ENCODE measurements at places on chromosomes 5 and 9. TPM values are rescaled to one million over a fixed set of nuclear protein-coding genes. Genes with fewer than 3 reads are reported as not detected.

FBP2 gene
- not detected for total RNA-seq

SHISAL2B gene
- not detected for total RNA-seq

C9orf153 gene
- total RNA-seq = 0.40 TPM

- no peak for DNase-seq
- H3K36me3 ChIP-seq = no peaks in the 10 kb centered on the region
- H3K27ac ChIP-seq = peak overlapping the region; percentile 23
Measured at GRCh38 chr9:99056886-99057664, 47.8 kb upstream of the TGFBR1 start.

IFNA2 gene
- not detected for total RNA-seq

OR1J2 gene
- total RNA-seq = not detected

LRRC19 gene
- total RNA-seq = not detected

GRCh38 chr5:172313915-172314314, 30.4 kb upstream of the UBTD2 start:
- H3K27ac ChIP-seq = no peak overlapping the region
- H3K4me1 ChIP-seq = peaks cover 2% of the 10 kb centered on the region
- no peak for DNase-seq
- no peak overlapping the region for H3K4me3 ChIP-seq

- H3K27ac ChIP-seq = no peak overlapping the region
- no peak overlapping the region for H3K4me3 ChIP-seq
- no peak for DNase-seq
- peaks cover 17% of the 10 kb centered on the region for H3K36me3 ChIP-seq
- H3K4me1 ChIP-seq = peaks cover 10% of the 10 kb centered on the region
Measured at GRCh38 chr5:131640043-131640856, 5.2 kb upstream of the RAPGEF6 start.

PTPRD gene
- total RNA-seq = 4.4 TPM

DNA sequence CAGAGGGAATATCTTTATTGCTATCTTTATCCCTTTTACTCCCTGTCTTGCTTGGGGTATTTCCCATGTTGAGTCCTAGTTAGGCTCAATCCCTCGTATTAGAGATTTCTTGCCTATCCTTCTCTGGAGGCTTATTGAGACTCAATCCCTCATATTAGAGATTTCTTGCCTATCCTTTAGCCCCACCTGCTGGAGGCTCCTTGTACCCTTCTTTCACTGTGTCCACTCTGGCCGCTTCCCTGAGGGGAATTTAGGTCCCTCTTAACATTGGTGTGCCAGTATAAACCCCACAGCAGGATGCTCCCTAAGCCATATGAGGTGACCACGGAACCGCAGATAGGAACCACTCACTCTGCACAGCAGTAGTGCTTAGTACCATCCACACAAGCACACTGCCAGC, 110.7 kb upstream of the MAMDC2 start:
- no peaks in the 10 kb centered on the region for H3K36me3 ChIP-seq
- H3K27ac ChIP-seq = no peak overlapping the region
- no peak overlapping the region for H3K4me3 ChIP-seq
- DNase-seq = no peak

DNA sequence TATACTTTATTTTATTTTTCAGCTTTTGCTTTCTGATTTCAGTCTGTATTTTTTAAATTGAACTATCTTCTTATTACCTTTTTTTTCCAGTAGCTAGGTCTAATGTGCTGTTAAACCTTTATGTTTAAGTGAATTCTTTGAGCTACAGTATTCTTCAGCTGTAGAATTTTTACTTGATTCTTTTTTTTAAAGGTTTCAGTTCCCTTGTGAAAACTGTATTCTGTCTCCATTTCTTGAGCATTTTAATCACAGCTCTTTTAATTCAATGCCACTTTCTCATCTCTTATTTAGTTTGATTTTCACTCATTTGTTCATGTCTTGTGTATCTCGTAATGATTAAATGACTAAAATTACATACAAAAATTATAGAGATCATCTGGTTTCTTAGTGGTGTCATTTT, 233.8 kb downstream of the MTRR start:
- no peak overlapping the region for H3K4me3 ChIP-seq
- no peaks in the 10 kb centered on the region for H3K4me1 ChIP-seq
- H3K27me3 ChIP-seq = peaks cover 2% of the 10 kb centered on the region
- DNase-seq = no peak

DNA sequence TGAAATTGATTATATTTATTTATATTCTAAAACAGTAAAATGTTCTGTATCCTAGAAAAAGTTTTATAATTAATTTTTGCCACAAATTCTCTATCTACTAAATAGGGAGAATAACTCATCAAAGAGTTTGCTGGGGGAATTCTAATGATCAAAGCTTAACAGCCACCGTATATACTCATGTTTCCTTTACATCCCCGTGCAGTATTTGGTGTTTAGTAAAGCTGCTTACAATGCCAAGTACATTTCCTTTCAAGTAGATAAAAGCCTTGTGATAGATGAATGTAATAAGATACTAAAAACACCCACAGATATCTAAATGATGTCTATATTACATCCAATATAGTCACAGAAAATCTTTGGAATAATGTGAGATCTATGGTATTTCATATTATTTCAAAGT, 312.2 kb downstream of the HCN1 start:
- no peaks in the 10 kb centered on the region for H3K36me3 ChIP-seq
- DNase-seq = no peak
- H3K27me3 ChIP-seq = no peaks in the 10 kb centered on the region
- no peak overlapping the region for H3K4me3 ChIP-seq

- H3K27me3 ChIP-seq = no peaks in the 10 kb centered on the region
- H3K36me3 ChIP-seq = peaks cover 1% of the 10 kb centered on the region
- H3K4me1 ChIP-seq = peaks cover 29% of the 10 kb centered on the region
Measured at GRCh38 chr9:717722-718121, 123.8 kb upstream of the DMRT1 start.

DNA sequence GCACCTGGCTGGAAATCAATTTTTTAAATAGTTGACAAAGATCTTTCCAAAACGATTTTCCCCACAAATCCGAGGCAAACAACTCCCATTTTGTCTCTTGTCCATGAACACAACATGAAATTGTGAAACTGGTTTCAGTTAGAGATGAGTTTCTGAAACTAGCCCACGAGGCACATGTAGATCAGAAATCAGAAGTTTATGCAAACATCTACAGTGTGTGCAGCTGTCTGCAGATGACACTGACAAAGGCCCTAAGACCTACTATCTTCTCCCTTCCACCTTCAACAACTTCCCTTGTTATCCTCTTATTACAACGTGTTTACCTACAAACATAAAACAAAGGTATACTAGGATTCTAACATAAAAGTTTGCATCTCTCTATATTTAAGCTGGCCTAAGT, 183.3 kb downstream of the DIRAS2 start:
- H3K4me1 ChIP-seq = peaks cover 26% of the 10 kb centered on the region
- no peak for DNase-seq
- H3K4me3 ChIP-seq = no peak overlapping the region
- no peaks in the 10 kb centered on the region for H3K27me3 ChIP-seq
- no peaks in the 10 kb centered on the region for H3K36me3 ChIP-seq

GRCh38 chr5:133753856-133754255, 141.5 kb upstream of the FSTL4 start:
- H3K36me3 ChIP-seq = no peaks in the 10 kb centered on the region
- H3K27me3 ChIP-seq = no peaks in the 10 kb centered on the region
- H3K27ac ChIP-seq = no peak overlapping the region
- peaks cover 12% of the 10 kb centered on the region for H3K4me1 ChIP-seq
- peak; percentile 64 for DNase-seq

GRM6 gene
- not detected for total RNA-seq

- no peak overlapping the region for H3K27ac ChIP-seq
- no peak for DNase-seq
- peaks cover 37% of the 10 kb centered on the region for H3K27me3 ChIP-seq
Measured at GRCh38 chr9:134899168-134899567, 18.5 kb downstream of the FCN1 start.

GRCh38 chr5:28281351-28281750, 1243.0 kb upstream of the CDH9 start:
- no peak overlapping the region for H3K27ac ChIP-seq
- DNase-seq = no peak
- H3K4me1 ChIP-seq = peaks cover 8% of the 10 kb centered on the region
- H3K36me3 ChIP-seq = no peaks in the 10 kb centered on the region

DNA sequence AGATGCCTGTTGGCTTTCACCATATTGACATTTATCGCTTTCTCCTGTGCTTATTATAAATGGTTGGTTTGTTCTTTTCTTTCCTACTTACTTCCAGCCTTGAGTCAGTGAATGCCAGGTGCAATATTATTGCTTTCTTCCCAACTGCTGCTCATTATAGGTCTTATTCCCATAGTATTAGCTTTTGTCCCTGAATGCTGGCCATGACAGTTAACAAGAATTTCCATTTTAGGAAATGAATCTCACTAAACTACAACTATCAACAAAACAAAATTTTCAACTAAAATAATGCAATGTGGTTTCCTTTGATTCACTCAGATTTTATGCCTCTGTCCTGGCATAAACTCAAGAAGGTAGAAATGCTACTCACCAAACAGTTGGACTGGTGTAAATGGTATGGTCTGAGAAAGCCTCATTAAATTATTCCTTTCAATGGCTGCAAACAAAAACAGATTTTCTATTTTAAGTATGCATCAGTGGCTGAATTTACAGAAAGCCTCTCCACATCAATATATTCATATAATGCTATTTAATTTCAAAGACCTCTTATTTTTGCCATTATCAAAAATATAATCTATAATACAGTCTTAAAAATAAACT, 145.4 kb downstream of the TRPM6 start:
- H3K4me1 ChIP-seq = peaks cover 3% of the 10 kb centered on the region
- H3K27ac ChIP-seq = no peak overlapping the region
- no peak for DNase-seq

DNA sequence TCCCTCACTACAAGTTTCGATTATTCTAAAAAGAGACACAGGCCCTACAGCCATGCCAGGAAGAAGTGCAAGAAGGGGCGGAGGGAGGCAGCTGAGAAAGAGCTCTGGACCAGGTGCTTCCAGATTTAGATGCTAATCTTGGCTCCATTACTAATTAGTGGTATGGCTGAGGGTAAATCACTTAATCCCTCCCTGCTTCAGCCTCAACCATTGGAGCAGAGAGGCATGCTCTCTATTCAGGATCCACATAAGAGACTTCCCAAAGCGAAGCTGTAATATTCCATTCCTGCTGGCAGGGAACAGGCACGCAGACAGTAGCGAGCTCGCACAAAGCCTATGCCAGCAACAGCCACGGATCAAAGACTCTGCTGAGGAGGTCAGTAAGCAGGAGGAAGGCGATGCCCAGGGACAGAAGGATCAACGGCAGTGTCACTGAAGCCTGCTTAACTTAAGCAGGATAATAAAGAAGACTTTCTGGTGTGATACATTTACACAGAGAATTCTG, 24.2 kb downstream of the LIFR start:
- H3K4me3 ChIP-seq = no peak overlapping the region
- no peaks in the 10 kb centered on the region for H3K27me3 ChIP-seq
- H3K27ac ChIP-seq = no peak overlapping the region

GRCh38 chr9:19049917-19050636, 850 bp downstream of the RRAGA start:
- peaks cover 35% of the 10 kb centered on the region for H3K4me1 ChIP-seq
- DNase-seq = no peak
- H3K27me3 ChIP-seq = no peaks in the 10 kb centered on the region
- peak overlapping the region; percentile 99 for H3K27ac ChIP-seq

GRCh38 chr5:139600336-139600949, 39.3 kb downstream of the UBE2D2 start:
- peaks cover 15% of the 10 kb centered on the region for H3K36me3 ChIP-seq
- no peak overlapping the region for H3K4me3 ChIP-seq
- no peaks in the 10 kb centered on the region for H3K27me3 ChIP-seq
- H3K4me1 ChIP-seq = peaks cover 5% of the 10 kb centered on the region
- no peak overlapping the region for H3K27ac ChIP-seq

GRCh38 chr9:9874270-9874669, 738.5 kb downstream of the PTPRD start:
- H3K4me1 ChIP-seq = no peaks in the 10 kb centered on the region
- DNase-seq = no peak
- no peak overlapping the region for H3K27ac ChIP-seq
- no peaks in the 10 kb centered on the region for H3K36me3 ChIP-seq

DNA sequence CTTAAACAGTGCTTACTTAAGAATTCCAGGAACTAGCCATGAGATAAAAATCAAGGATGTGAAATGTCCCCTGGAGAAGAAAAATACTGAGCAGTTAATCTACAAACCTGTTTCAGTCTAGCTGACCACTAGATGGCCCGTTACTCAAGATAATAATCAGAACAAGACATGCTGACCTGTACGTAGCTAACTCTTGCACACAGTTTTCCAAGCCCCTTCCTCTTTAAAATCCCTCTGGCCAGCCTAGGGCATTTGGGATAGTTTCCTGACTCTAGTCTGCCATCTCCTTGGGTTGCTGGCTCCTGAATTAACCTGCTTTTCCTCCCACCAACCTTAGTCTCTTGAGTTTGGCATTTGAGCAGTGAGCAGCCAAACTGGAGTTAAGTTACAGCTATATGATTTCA, 59.2 kb upstream of the TRAF1 start:
- H3K4me1 ChIP-seq = no peaks in the 10 kb centered on the region
- no peaks in the 10 kb centered on the region for H3K27me3 ChIP-seq
- peaks cover 2% of the 10 kb centered on the region for H3K36me3 ChIP-seq
- no peak overlapping the region for H3K27ac ChIP-seq
- DNase-seq = no peak

NR5A1 gene
- not detected for total RNA-seq

DNA sequence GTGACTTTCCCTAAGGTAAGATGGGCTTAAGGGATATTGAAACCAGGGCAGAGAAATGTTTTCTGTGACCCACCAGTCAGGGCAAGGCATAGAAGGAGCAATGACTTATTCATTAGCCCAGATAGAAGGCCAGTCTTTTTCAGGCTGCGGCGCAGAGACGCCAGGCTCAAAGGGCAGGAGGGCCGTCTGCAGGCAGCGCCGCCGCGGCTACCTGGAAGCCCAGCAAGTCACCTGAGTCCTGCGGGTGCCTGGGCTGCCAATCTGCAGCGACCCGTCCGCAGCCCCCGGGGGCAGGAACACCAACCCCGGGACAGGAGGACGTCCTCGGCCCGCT, 322 bp upstream of the SH3GL2 start:
- H3K36me3 ChIP-seq = no peaks in the 10 kb centered on the region
- H3K4me3 ChIP-seq = peak overlapping the region; percentile 60
- DNase-seq = no peak
- peaks cover 8% of the 10 kb centered on the region for H3K4me1 ChIP-seq
- H3K27me3 ChIP-seq = peaks cover 73% of the 10 kb centered on the region

GRCh38 chr9:135903786-135904520, 3.4 kb downstream of the CAMSAP1 start:
- peaks cover 34% of the 10 kb centered on the region for H3K4me1 ChIP-seq
- DNase-seq = no peak
- no peak overlapping the region for H3K27ac ChIP-seq

DNA sequence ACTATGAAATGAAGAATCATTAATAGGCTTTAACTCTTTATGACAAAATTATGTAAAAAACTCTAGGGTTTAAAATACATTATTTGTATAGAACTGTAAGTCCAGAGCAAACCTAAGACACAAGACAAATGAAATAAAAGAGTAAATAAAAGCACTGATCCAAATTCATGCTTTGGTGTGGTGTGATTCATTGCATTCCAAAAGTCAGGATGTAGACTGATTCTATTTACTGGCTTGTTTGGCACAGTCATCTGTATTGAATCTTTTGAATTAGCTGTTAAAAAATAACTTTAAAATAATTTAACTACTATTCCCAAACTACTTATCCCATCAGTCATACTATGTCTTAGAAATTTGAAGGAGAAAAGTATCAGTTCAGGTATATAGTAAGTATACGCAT, 31.1 kb downstream of the IL4 start:
- no peak overlapping the region for H3K27ac ChIP-seq
- peaks cover 41% of the 10 kb centered on the region for H3K36me3 ChIP-seq
- no peaks in the 10 kb centered on the region for H3K4me1 ChIP-seq
- no peak for DNase-seq
- H3K27me3 ChIP-seq = no peaks in the 10 kb centered on the region

All from osteocyte (in vitro differentiated cells).